ENCODE measurements at places on chromosomes 16 and 17.

- no peak for DNase-seq
Observed at GRCh38 chr16:57486858-57487834, 853 bp upstream of the DOK4 start.

GRCh38 chr16:19382887-19383816 lies 34.5 kb upstream of the TMC5 start:
- DNase-seq = no peak

- DNase-seq = no peak
Observed at GRCh38 chr17:62782730-62783270, 25.3 kb downstream of the MARCHF10 start.

DNA sequence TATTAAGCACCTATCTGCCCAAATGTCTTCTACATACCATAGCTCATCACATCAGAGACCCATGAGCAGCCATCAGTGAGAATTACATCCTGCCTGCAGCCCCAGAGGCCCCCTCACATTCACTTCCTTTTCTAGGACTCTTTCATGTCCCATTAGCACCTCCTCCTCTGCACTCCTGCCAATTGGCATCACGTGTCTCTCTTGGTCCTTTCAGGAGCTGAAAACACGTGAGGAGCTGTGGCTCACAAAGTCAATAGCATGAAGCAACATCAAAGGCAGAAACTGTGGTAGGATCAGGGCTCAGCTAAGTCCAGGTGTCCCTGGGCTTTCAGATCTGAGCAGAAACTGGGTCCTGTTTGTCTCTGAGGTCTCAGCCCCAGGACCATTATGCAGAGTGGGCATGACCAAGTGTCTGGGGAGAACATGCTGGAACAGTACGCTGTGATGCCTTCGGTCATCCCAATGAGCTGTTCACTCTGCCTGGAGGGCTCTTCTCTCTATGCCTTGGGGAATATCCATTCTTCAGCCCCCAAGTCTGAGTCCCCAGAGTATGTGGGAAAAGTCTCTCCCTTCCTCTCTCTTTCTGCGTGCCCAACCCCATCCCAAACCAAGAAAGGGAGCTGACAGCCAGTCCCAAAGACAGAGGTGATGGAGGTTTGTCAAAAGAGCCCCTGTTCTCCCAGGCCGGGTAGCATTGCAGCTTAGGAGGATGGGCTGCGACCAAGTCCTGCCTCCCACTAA lies 457.0 kb upstream of the CDH5 start:
- no peak for DNase-seq

- DNase-seq = no peak
Observed at GRCh38 chr17:68603027-68603426, 1.9 kb upstream of the FAM20A start.

DNA sequence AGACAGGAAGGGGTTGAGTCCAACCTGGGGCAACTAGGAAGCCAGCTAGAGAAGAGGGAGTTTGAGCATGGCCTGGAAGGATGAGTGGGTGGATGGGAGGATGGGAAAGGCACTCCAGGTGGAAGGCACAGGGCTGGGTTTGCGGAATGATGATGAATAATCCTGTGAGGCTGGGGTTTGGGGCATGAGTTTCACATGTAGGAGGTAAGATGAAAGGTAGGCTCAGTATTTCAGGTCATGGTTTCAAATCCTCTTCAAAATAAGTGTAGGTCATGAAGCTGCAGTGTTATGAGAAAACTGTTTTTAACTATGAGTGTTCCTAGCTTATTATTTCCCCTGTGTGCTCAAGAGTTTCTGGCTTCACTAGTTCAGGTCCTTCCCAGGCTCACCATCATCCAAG lies 130.3 kb downstream of the SKAP1 start:
- DNase-seq = no peak

Data from activated CD4-positive, alpha-beta T cell treated with anti-CD3 and anti-CD28 coated beads for 48 hours (primary cell).